Hepatocyte (in vitro differentiated cells): ENCODE measurements at places on chromosomes 1 and 21.
A peak's percentile ranks its signal among the peaks of the same experiment; 100 is the strongest.

GRCh38 chr1:18866314-18866713 lies 6.9 kb upstream of the TAS1R2 start:
- no peak for DNase-seq

GRCh38 chr1:19894218-19894617 lies 12.0 kb downstream of the OTUD3 start:
- DNase-seq = no peak

GRCh38 chr1:19644395-19644680 lies 227 bp downstream of the NBL1 start:
- DNase-seq = no peak

DNA sequence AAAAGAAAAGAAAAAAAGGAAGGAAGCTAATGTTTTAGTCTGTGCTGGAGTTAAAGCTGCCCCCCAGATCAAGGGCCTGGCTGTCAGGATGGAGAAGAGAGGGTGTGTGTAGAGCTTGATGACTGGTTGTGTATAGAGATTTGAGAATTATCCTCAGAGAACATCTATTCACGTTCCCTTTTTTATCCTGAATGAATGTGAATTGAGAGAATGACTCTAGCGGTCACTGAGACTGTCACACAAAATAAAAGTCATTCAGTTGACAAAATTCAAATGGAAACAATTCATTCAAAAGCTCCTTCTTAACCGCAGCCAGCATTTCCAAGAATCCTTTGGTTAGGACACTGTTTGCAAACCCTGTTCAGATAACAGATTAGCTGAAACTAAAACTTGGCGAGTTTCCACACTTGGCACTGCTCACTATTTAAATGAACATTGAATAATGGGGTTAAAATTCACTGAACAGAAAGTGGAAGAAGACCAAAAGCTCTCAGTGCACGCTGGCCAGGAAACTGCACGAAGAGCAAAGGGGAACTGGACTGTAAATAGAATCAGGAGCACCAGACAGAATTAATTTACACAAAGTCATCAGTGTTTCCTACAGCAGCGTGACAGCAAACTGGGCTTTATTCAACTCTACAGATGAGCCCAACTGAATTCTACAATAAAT lies 13.6 kb upstream of the FAM89A start:
- peak; percentile 50 for DNase-seq

DNA sequence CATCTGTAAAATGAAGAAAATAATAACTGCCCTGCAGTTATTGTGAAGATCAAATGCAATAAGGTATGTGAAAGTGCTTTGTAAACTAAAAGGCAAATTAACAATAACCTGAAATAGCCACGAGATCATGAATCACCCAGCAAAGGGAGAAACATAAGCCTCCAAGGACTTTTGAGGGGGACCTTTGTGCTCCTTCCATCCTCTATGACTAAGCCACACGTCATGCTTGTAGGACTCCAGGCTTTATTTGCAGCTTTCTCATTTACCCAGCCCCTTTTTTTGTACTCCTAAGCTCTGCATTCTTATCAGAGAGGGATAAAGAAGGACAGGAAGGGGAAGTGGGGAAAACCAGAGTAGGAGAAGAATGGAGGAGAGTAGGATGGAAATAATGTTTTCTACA lies 115.1 kb downstream of the PROX1 start:
- DNase-seq = peak; percentile 64
